ENCODE measurements at places on chromosomes 11 and 22.

GRCh38 chr11:64752175-64752970, 7.4 kb downstream of the PYGM start:
- DNase-seq: no peak

DNA sequence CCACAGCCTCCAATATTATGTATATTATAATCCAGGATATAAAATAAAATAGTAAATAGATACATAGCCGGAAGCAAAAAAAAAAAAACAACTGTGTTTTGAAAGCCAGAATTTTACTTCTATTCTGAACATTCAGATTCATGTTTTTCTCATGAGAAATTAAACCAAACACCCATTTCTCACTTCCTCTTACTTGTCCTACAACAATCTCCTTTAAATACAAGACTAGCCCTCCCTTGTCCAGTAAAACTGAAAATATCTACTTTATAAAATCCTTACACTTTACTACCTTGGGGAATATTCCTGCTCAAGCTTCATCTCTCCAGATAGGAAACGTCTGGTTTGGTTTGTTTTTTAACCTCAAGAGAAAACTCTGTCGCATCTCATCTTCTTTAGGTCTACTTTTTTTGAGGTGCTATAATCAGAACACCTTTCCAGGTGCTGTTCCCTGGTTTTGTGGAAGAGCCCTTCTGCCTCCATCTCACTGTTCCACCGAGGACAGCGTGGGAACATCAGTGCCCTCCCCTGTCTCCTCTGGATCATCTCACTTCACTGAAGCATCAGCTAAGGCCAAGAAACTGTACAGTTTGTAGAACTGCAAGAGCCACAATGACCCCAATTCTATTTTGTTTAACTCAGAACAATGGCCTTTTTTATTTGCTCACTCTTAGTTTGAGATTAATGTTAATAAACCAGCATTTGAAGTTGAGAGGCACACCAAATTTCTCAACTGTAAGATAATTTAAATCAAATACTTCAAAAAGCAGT, 82.0 kb upstream of the ARHGAP32 start:
- DNase-seq: no peak

DNA sequence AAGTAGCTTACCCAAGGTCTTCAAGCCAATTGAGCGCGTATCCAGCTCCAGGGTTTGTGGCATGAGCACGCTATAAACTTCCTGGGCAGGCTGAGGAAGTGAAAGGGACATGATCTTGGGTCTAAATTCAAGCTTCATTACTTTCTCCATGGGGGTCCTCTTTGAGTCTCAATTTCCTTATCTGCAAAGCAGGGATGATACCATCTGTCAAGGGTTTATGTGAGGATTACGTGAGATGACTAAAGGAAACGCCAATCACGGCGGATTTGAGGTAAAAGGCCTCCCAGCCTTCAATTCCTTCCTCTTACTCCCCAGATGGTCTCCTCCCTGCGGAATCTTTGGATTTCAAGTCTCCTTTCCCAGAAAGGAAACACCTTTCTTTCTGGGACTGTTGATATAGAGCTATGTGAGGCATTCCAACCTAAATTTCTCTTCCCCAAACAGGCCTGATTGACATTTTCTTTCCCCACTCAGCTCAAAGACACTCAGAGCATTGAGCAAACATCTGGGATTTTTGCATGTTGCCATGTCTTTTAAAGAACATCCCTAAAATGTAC, 474.4 kb downstream of the INSC start:
- DNase-seq: no peak

DNA sequence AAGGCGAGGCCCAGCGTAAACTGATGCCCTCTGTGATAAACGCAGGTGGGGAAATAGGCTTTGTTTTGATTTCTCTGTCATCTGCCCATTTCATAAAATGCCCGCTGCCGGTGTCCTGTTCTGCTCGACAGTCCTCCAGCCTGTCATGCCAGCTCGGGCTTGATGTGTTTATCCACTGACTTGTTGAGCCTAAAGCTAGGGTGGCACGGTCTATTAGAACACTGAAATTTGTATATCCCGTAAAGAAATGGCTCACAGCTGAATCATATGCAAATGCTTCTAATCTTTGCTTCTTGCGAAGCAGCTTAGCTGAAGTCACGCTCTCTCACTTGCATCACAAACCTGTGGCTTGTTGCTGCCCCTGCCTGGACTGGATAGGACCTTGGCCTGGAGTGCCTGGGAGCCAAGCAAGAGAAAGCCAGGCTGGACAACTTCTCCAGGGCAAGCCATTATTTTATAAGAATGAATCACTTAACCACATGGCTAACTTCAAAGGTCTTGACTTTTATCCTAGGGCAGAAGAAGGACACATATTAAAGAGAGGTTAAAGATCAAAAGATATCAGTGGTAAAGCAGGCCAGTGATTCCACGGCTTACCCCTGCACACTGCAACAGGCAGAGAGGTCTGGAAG, 33.1 kb downstream of the EHF start:
- DNase-seq: peak; percentile 96

DNA sequence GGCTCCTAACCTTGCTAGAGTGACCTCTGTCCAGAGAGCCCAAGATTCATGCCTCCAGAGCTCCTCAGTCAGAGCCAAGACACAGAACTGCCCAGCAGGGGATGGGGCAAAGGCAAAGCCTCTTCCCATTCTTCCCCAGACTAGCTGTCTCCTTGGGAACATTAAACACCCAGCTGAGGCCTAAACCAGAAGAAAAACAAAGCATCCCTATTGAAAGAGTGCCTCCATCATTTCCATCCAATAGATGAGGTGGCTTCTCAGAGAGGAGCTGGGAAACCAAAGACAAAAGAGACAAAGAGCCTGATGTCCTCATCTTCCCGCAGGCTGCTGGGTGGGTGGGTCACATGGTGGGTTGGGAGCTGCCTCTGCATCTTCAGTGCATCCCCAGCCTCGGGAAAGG, 37.4 kb downstream of the COMMD9 start:
- DNase-seq: no peak

- no peak for DNase-seq
These were observed 4.9 kb downstream of the GRK3 start for GRCh38 chr22:25569361-25569760.

DNA sequence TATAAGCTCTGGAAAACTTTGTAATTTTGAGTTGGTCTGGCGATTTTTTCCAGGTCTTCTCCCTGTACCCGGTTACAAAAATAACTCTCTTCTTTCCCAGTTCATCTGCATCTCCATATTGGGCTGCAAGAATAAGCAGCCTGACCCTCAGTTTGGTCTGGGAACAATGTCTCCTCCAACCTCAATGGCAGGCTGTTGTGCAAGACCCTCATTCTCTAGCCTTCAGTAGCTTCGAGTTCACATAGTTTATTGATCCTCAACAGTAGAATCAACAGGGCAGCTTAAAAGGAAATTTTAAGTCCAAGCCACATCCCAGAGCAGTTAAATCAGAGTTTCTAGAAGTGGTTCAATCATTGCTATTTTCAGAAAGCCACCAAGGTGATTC, 35.3 kb downstream of the TMPRSS5 start:
- DNase-seq: no peak

- DNase-seq: peak; percentile 17
These were observed 29.0 kb upstream of the FGF3 start for GRCh38 chr11:69848201-69848600.

DNA sequence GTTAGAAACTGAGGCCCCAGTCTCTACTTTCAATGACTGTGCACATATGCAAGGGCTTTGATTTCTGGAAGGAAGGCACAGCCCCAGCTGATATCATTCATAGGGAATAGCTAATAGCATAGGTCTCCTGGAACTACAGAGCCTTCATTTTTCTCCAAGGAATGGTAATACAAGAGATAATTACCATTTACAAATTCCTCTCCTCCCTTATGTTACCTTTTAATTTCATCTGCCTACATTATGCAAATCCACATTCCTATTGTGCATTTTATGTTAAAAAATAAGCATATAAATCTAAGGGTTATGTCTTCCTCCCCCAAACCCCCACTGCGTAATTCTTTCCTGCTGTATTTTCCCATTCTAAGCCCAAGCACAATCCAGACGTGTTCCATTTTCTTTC, 94.9 kb downstream of the AMBRA1 start:
- DNase-seq: no peak

DNA sequence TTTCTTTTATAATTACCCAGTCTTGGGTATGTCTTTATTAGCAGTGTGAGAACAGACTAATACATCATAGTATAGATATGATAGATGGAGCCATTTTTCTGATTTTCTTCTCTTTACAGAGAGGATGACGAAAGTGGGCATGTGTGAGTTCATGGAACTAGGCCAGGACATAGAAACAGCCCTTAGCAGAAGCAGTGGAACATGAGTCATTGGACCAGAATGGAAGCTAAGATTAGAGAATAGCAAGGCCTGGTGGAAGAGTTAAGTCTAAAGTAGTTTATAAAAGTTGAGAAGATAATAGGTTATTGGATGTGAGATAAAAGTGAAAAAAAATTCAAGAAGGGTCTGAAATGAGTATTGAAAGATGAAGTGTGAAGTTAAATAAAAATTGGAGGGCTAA, 97.0 kb upstream of the MPPED2 start:
- peak; percentile 50 for DNase-seq

- DNase-seq: no peak
These were observed 629.6 kb downstream of the TBC1D22A start for GRCh38 chr22:47392054-47392347.

DNA sequence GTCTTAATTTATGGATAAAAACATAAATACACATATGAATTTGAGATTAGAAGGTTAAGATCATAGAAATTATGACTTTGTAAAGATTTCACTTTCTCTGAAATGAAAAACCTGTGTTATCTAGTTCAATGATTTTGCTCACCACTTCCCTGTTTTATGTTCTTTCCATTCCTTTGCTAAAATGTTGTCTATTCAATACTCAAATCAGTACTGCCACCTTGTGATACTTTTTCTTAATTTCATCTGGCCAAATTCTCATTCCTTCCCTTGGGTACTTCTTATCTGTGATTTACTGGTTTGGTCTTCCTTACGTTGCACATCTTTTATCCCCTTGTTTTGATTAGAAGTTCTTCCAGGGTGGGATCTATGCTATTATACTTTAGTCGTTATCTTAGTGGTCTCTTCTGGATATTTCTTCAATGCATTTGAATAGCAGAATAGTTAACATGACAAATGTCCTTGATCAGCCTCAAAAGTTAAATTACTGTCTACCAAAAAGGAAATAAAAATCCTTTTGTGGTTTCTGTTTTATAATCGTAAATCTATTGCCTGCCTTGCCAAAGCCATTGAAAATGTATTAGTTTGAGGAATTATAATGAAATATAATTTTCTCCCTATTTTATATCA, 197.0 kb downstream of the PGR start:
- no peak for DNase-seq

- DNase-seq: no peak
These were observed 29.0 kb downstream of the CAPN1 start for GRCh38 chr11:65210748-65211147.

DNA sequence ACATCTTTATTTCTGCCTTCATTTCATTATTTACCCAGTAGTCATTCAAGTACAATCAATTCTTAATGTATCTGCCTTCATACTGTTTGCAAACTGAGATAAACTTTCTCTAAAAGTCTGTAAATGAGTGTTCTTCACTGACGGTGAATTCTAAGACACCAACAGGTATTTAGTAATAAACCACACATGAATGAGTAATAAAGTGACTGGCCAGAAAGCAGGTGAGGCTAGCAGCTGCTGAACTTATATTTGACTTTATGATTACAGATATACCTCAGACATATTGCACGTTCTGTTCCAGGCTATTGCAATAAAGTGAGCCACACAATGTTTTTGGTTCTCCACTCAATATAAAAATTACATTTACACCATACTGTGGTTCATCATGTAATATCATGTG, 1894.0 kb upstream of the RAG2 start:
- DNase-seq: no peak

GRCh38 chr11:79342686-79343085, 98.1 kb downstream of the TENM4 start:
- DNase-seq: no peak

GRCh38 chr11:94090401-94090800, 38.2 kb upstream of the PANX1 start:
- DNase-seq: no peak

DNA sequence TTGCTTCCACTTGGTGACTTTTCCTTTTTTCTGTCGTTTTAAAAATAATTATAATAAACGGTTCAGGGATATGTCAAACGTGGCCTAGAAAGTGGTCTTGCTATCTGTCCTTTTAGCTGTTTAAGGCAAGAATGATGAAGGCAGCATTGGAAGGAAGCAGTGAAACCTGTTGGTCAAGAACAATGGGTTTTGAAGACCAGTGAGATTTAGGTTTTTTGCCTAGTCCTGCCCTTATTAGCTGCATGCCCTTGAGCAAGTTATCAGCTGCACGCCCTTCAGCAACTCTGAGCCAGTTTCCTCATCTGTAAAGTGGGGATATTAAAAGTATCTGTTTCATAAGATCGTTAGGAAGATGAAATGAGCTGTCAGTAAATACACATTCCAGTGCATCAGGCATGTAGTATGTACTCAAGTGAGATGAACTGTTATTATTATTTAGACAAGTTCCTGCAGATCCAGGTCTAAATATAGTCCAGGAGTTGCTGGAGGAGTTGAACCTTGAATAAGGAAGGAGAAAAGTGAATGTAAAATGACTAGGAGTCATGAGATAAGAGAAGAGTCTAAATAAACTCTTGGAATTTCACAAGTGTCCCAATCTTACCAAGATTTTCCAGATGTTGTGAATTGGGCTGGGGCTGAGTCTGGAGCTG, 90.8 kb upstream of the HSD17B12 start:
- no peak for DNase-seq

- DNase-seq: no peak
These were observed 9.0 kb downstream of the SYT7 start for GRCh38 chr11:61571869-61572268.

- DNase-seq: peak; percentile 88
These were observed 172.0 kb upstream of the ARHGAP42 start for GRCh38 chr11:100515087-100515486.

DNA sequence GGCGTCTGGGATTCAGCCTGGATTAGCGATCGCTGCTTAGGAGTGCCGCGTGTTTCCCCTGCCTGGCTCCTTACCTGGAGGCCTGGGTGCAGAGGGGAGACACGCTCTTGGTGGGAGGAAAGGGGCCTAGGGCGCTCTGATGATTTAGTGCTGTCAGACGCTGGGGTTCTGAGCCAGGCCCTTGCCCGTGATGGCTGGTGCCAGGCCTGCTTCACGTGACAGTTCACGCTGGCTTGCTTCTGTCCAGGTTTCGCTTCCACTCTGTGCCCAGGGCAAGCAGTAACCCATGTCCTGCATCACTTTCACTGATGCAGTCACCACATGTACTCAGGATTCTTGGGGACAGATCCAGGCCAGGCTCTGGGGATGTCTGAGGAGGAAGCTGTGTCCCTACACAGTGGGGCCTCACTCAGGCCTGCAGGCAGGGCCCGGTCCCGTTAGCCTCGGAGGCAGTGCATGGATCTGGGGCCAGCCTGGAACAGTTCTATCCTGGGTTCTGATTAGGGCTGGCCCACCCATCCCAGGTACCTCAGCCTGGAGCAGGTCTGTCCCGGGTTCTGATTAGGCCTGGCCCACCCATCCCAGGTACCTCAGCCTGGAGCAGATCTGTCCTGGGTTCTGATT, 1220.9 kb downstream of the BRD1 start:
- no peak for DNase-seq

DNA sequence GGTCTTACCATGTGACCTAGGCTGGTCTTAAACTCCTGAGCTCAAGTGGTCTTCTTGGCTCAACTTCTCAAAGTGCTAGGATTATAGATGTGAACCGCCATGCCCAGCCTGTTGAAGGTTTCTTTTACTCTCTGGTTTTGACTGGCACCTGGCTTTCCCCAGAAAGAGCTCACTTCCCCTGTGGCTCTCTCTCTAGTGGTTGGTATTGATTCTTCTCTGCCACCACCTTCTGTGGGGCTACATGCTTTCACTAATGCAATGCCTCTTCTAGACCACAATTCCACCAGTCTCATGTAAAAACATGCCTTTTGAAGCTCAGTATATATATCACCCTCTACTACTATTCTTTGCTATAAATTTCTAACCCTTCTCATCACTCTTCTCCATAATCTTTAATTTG, 67.2 kb downstream of the CCDC83 start:
- DNase-seq: no peak
